ENCODE measurements at places on chromosomes 6 and 20.

DNA sequence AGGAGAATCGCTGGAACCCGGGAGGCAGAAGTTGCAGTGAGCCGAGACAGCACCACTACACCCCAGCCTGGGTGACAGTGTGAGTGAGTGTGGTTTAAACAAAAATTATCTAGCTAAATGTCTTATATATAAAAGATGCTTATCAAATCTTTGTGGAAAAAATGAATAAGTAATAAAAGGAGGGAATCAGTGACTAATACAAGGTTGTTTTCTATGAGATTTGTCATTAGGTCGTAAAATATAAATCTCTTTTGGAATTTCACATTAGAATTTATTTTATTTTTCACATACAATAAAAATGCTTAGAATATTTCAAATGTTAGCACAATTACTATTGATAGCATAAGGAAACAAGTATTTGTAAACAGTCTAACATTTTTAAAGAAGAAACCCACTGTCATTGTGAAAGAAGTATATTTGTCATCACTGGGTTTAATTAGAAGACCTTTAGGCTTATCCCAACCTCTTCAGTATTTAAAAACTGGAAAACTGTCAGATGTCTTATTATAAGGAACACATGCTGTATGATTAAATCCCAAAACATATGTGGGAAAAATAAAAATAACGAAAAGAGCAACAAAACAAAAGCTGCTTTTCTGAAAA is 47.1 kb downstream of the ASCC3 start:
- DNase-seq = no peak

GRCh38 chr6:50822078-50822476 is 3.4 kb downstream of the TFAP2B start:
- no peak for DNase-seq

DNA sequence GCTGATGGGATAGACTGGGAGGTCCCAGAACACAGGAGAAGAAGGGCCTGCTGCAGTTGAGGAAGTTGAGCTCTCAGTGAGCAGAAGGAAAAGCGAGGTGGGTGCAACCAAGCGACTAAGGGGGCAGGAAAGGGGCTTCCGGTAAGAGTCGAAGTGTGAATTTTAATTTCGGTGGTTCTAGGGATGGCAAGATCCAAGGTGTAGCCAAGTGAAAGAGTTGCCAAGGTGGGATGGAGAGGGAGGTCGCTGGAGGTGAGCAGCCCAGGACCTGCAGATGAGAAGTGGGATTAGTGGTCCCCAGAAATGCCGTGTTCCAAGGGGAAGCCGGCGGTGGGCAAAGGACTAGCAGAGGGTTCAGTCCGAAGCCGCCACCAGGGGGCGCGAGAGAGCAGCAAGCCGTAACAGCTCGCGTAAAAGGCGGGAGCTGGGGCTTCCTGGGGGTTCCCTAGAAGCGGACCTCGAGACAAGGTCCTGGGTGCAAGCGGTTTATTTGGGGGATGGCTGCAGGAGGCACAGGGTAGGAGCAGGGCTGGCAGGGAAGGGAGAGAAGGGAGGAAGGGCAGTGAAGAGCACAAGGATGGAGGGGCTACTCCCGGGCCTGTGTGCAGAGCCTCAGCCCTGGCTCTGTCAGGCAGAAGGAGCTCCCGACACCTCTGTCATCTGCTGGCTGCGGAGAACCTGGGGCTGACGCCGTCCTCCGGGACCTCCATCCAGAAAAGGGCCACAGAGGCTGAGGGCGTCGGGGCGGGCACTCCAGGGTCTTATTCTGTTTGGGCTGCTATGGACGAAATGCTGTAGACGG is 103.6 kb downstream of the PAX1 start:
- DNase-seq = peak; percentile 39

- no peak for DNase-seq
These were observed 17.2 kb upstream of the SCML4 start for GRCh38 chr6:107841275-107841670.

- DNase-seq = no peak
These were observed 150.8 kb downstream of the CDC5L start for GRCh38 chr6:44538131-44538806.

DNA sequence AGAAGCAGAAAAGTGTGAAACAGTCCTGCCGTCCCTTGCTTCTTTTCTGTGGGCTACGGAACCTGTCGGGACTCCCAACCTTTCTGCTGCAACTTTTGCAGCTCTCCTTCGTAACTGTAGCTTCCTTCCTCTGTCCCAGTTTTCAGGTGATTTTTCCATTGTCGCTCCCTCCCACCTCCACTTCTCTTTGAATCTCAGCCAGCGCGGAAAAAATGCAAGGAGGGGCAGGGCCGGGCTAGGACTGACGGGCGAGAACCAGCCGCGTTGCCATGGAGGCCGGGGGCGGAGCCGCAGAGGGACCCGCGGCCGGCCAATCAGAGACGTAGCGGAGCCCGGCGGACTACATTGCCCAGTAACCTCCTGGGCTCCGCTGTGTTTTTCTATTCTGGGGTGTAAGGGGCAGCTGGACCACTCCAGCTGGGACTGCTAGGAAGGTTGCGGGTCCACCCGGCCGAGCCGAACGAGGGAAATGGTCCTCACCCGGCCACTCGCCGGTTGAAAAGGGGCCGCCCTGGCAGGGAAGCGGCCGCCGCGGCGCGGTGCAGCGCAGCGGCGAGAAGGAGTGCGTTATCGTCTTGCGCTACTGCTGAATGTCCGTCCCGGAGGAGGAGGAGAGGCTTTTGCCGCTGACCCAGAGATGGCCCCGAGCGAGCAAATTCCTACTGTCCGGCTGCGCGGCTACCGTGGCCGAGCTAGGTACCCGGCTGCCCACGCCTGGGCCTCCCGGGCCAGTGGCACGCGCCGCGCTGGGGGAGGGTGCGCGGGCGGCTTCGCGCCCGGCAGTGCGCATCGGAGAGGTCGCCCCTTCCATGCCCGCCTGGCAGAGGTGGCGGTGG is at the start of the genes CYP39A1 and SLC25A27:
Gene CYP39A1 (minus strand): TSS at position 216 of the 836 bp plus-strand sequence. CDS start 236 bp downstream, outside the sequence.
Gene SLC25A27 (plus strand): TSS at position 373 of the 836 bp plus-strand sequence. CDS start 218 bp downstream, at position 591.
- peak; percentile 95 for DNase-seq

DNA sequence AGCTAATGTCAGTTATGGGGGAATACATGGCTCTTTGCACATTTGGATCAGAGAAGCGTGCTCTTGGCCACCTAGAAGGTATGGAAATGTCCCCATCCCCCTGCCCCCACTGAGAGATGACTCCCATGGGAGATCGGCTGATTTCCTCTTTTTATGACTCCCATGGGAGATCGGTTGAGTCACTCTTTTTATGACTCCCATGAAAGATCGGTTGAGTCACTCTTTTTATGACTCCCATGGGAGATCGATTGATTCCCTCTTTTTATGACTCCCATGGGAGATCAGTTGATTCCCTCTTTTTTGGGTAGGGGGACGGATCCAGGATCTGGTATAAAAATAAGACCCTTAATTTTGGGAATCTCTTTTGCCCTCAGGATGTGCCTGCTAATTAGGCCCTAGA is 10.3 kb upstream of the TAAR9 start:
- DNase-seq = no peak

- DNase-seq = no peak
These were observed 491 bp downstream of the GPSM3 start for GRCh38 chr6:32191696-32192607.

GRCh38 chr6:66993272-66993671 is 1286.2 kb upstream of the EYS start:
- DNase-seq = no peak

DNA sequence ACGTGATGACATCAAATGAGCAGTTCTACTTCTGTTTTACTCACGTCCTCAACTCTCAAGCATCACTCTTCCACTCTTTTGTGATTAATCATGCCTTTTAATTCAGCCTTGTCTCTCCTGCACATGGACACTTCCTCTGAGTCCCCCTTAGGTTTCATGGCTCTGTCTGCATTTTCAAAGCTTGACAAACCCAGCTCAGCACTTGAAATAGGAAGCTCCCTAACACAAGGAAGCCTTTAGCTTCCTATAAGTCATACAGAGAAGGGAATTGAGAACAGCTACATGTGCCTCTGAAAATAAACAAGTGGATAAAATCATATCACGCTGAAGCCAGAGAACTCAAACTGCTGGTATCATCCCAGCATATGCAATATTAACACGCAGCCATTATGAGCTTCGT is 21.2 kb downstream of the KIF16B start:
- DNase-seq = no peak

DNA sequence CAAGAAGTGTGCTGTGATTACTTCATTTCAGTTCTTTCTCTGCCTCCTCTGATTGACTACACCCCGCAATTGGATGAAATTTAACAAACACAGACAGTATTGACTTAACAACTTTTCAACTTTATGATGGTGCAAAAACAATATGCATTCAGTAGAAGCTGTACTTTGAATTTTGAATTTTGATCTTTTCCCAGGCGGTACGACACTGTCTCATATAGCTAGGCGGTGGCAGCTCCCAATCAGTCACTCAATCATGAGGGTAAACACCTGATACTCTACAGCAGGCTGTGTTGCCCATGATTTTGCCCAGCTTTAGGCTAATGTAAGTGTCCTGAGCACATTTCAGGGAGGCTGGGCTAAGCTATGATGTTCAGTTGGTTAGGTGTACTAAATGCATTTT is 47.6 kb upstream of the MYLIP start:
- DNase-seq = no peak

DNA sequence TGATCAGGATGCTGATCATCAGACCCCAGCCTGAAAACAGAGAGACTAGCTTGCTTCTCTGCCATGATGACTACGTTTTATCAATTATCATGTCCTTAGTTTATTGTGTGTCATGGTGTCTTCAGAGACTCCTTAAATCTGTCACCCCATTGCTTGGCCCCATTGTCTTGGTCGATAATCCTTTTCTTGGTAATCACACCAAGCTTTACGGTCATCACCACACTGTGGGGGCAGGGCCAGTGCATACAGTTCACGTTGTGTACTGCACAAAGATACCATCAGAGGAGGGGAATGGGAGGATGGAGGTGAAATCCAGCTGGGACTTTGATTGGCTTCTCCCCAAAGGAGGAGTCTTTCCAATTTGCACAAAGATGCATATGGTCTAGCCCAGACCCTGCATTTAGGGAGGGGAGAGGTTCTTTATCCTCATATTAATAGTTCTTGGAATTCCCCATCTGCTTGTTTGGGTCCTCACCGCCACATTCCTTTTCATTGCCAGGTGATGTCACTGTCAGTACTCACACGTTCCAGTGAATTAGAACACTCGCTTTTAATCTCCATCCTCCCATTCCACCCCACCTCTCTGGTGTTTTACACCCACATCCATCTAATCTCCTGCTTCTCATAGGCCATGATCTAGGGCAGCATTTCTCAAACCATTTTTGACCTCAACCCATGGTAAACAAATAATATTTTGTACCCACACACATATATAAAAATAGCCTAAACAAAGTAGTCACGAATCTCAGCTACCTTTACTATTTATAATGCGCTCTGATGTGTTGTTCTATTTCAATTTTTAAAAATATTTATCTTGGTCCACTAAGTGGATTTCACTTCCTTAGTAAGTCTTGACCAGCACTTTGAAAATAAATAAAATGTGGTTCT is 5.7 kb downstream of the ETV7 start:
- no peak for DNase-seq

DNA sequence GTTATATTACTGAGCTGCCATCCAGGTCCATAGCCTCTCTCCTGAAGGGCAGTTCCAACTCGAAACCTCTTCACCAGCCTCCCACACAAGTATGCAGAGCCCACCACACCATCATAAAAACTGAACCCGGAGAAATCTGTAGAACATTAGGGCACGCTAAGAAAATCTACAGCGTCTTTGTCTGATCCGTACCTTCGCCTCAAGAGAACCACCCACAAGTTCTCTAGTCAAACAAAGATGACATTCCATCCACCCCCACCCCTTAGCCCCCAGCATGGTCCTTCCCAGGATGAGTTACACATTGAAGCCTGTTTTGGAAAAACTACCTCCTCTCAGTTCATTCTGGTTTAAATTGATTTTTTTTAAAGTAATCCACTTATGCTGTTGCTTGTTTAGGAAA is 219.7 kb downstream of the ZMYND8 start:
- DNase-seq = no peak

DNA sequence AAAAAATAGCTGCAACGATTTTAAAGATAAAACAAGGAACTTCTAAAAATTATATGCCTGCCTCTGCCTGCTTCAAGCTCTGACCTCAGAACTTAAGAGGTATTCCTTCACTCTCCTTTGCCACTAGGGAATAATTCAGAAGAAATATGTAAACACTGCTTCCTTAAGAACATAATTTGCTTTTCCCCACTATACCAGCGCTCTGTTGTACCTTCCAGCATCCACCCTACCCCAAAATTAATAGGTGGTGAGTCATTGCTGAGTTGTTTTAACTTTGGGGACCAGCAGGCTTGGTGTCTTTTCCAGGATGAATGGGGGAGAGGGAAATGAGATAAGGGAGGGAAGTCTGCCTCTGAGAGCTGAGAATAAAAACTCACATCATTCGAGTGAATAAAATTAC is 107.7 kb upstream of the ATXN1 start:
- no peak for DNase-seq

DNA sequence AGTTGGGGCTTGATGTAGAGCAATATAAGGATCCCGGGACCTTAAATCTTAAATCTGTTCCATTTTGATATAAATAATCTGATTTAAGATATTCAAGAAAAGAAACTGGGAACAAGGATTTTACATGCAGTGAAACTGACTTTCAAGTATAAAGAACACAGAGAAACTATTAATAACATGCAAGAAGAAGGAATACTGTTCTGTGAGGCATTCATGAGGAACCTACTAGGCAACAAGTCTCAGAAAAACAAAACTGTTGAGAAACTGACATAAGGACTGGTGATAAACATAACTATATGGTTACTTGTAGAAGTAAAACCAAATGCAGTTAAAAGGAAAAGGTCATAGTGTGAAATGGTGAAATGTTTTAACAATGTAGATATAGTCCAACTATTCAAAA is 15.8 kb downstream of the HDDC2 start:
- no peak for DNase-seq

DNA sequence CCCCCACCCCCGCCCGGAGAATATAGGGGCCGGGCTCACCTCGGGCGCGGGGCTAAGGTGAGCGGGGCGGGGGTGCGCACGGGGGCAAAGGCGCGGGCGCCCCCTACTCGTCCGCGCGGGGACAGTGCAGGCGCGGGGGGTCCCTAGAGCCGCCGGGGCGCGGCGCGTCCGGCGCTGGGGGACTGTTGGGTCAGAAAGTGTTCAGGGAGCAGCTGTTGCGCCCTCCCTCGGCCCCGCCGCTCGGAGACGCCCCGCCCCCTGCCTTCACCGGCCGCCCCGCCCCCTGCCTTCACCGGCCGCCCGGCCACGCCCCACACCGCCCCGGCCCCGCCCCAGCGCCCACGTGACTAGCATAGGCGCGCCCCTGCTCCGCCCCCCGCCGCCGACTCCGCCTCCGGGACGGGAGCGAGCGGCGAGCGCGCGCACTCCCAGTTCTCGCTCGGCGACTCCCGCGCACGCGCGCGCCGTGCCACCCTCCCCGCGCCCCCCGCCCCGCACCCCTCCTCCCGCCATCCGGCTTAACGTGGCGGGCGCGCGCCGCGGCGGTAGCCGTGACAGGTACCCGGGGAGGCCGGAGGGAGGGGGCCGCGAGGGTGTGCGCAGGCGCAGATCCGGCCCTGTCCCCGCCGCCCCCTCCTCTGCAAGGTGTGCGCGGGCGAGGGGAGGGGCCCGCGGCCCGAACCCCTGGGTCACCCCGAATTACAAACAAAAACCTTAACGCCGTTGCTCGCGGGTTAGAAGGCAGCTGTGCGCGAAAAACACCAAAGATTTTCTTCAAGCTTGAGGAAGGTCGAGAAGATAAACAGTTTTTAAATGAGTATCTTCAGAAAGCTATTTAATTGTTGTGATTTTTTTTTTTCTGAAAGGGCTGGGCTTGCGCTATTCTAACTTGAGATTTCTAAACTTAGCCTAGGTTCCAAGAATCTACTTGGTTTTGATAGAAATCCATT is 704 bp upstream of the ZNF217 start:
- peak; percentile 97 for DNase-seq

Data from right hindlimb (tissue), 1 donor.